ENCODE measurements at places on chromosomes 11 and 22. TPM values are rescaled to one million over a fixed set of nuclear protein-coding genes. Genes with fewer than 3 reads are reported as not detected.

Gene OR52I2
- polyA plus RNA-seq, result not detected

Gene SERPING1
- polyA plus RNA-seq, result 161 TPM

Gene SLC43A3
- 15.2 TPM for polyA plus RNA-seq

Gene ISX
- polyA plus RNA-seq, result not detected

Gene APOA5
- polyA plus RNA-seq, result not detected

Gene FAT3
- 0.02 TPM for polyA plus RNA-seq

Gene ANGPTL5
- not detected for polyA plus RNA-seq

Gene OR52K2
- not detected for polyA plus RNA-seq

Gene ARVCF
- 9.4 TPM for polyA plus RNA-seq

Gene OR51F2
- not detected for polyA plus RNA-seq

Gene NAALAD2
- polyA plus RNA-seq, result 0.67 TPM

Data from spleen (tissue), 13 donors.